Posterior cingulate gyrus (tissue), 11 donors: ENCODE measurements at places on chromosomes 3 and 15.

DNA sequence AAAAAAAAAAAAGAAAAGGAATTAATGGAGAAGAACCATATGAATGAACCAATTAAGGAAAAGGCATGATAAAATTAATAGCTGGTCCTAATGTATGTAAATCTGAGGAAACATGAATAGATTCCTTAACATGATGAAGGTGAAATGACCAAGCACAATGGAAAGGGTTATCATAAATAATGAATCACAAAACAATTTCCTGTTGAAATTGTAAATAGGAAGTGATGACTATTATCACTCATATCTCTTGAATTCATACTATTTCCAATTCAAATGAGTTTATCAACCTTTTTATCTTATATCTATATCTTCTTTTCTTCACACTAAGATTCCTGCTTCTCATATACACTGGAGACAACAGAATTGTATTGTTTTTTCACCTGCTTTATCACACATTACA is 32.0 kb downstream of the AADACL2 start:
- no peak for DNase-seq

GRCh38 chr15:74823324-74823723 is 3.1 kb upstream of the CPLX3 start:
- DNase-seq, result no peak

GRCh38 chr15:46961795-46962194 is 755.5 kb upstream of the SEMA6D start:
- DNase-seq, result no peak

DNA sequence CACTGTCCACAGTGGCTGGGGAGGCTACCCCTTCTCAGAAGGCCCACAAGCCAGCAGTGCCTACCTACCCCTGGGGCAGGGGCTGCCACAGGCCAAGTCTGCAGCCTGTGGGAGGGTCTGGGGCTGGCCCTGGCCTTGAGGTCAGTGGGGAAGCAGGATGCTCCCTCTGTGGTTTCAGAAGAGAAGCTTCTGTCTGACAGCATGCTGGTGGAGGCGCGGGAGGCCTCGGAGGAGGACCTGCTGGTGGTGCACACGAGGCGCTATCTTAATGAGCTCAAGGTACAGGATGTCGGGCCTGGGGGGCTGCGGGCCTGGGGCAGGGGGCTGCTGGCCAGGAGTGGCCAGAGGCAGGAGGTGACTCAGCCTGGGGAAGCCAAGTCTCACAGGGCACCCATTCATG is 3.2 kb downstream of the HDAC11 start:
- DNase-seq, result no peak

GRCh38 chr15:98609144-98609852 is 39.0 kb upstream of the IGF1R start:
- DNase-seq, result no peak

GRCh38 chr15:78878356-78878755 is 5.7 kb downstream of the MORF4L1 start:
- DNase-seq, result no peak

GRCh38 chr3:175411946-175412345 is 552.8 kb downstream of the NAALADL2 start:
- no peak for DNase-seq

DNA sequence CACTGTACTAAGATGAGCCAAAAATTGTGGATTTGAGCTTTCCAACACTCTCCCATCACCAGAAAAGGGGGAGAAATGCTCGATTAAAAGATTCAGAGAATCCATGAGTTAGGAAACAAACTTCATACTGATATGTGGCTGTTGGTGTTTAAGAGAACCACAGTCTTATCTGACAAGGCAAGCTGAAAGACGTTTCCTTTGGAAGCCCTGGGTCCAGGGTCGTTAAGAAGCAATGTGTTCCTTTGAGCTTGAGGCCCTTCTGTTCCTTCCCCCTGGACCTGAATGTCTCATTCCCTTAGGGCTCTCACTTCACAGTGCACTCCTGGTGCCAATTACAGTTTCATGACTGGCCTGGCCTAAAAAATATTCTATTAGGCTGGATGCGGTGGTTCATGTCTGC is 524.8 kb upstream of the PPP2R3A start:
- DNase-seq, result no peak

GRCh38 chr3:43858294-43858701 is 167.6 kb downstream of the ABHD5 start:
- no peak for DNase-seq

- DNase-seq, result peak; percentile 68
Observed at GRCh38 chr3:53069422-53070068, 23.7 kb upstream of the SFMBT1 start.

GRCh38 chr3:125957674-125958510 is 11.1 kb upstream of the ROPN1B start:
- no peak for DNase-seq

- DNase-seq, result no peak
Observed at GRCh38 chr3:151009981-151010380, 37.5 kb upstream of the CLRN1 start.

- no peak for DNase-seq
Observed at GRCh38 chr15:60339236-60339635, 58.5 kb downstream of the ANXA2 start.
